ENCODE measurements at places on chromosomes 7 and 10. TPM values are rescaled to one million over a fixed set of nuclear protein-coding genes. Genes with fewer than 3 reads are reported as not detected.

DNA sequence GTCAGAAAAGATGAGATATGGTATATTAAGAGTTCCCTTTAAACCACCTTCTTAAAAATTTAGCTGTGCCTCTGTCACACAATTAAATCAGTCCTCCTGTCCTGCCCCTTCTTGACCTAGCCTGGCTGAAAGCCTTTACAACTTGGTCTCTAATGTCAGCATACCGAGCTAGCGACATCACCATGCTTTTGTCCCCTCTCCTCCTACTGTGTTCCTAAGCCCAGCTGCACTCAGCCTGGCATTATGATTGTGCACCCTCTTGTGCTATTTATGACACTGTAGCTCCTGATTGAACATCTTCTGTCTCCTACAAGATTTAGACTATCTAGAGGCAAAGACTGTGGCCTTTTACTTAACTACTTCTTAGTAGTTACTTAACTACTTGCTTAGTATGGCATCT lies 29.2 kb downstream of the TDRD1 start:
- DNase-seq = no peak

DNA sequence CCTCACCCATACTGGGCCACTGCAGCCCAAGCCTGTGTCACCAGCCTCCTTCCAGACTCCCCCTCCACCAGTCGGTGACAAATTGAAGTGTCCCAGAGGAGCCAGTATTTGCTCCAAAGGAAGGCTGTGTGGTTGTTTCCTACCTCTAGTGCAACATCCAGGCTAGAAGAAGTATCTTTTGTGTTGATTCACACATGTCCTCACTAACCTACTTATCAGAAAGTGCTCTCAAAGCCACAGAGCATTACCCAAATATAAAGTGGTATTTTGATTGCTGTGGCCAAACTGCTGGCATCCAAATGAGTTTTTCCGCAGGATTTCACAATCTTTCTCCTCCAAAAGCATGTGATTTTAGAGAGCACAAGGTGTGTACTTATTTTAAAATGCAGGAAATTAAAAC lies 134.8 kb downstream of the CUL2 start:
- DNase-seq = no peak

GRCh38 chr10:22550732-22551131 lies 163.6 kb downstream of the PIP4K2A start:
- DNase-seq = no peak

- no peak for DNase-seq
These were observed 133.3 kb downstream of the VTI1A start for GRCh38 chr10:112580267-112580666.

DNA sequence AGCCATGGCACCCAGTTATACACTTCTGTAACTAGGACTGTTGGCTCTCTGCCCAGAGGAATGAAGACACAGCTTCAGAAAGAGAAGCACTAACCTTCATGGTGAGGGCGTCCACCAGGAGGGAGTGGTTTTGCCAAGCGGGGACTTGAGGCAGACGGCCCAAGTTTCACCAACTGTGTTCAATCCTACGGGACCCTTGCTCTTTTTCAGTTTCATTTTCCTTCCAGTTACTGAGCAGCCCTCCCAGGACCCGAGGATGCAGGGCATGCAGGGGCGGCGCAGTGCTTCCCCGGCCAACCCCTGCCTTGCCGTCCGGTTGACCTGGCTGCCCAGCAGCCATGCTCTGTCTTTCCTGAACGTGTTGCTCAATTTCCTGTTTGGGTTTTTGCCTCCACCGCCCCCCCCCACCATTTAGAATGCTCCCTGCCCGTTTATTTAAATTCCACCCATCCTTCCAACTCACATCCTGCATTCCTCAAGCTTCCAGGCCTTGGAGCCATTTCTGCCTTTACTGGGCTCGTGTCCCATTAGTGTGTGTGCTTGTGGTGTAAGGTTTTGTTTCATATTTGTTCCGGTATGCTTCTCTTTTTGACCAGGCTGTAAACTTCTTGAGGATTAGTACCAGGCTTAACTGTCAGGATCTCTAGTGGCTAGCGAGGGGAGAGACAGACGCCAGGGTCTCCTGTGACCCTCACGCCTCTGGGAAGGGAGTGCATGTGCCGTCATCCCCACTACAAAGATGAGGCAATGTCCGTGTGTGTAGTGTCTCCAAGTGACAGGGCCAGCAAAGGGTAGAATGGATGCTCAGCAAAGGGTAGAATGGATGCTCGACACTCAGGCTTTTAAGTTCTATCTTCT lies 31.6 kb downstream of the IL15RA start:
- DNase-seq = no peak

DNA sequence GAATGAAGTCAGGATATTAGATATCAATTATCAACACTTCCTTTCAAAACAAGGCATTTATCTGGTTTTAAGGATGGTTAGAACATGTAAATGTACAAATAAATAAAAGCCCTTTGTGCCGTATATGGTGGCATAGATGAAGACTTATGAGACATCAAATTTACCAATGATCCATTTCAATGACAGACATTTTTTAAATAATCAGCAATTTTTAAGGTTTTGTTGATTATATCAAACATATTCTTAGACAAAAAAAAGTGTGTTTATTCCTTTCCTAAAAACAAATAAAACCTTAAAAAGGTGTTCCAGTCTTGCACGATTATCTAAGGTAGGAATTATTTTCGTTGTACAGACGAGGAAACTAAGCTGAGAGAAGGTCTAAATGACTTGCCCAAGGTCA lies 13.8 kb downstream of the APBB1IP start:
- DNase-seq = no peak

DNA sequence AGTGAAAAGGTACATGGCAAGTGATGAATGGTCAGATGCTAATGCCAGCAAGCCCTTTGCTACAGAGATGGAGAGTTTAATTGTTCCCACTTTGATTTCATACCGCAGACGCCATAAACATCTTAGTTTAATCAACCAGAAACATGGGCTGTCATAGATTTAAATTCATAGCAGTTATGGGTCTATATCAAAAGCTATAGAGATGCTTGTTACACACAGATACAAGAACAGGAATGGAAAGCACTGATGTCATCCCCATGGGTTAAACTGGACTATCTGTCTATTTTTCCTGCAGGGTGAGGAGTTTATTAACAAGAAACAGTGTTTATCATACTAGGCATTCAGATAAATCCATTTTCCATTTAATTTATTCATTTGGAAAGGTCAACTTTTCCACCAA lies 409.2 kb downstream of the NRG3 start:
- DNase-seq = no peak

GRCh38 chr7:128191136-128191844 lies 49.8 kb upstream of the LEP start:
- DNase-seq = no peak

DNA sequence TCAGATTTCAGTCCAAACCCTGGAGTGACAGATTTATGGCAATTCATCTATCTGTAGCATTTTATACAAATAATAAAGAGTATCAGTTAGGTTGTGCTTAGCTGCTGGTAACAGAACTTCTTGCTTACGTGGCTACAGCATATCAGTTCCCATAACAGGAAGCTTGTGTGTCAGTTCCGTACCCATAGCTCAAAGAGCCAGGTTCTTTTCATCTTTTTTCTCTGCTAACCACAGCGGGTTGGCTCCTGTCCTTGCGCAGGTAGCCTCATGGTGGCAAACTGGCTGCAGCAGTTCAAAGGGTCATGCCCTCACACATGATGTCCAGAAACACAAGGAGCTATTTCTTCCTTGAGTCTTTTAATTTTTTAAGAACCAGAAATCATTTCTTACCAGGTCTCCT lies 1041.8 kb downstream of the GATA3 start:
- DNase-seq = no peak

DNA sequence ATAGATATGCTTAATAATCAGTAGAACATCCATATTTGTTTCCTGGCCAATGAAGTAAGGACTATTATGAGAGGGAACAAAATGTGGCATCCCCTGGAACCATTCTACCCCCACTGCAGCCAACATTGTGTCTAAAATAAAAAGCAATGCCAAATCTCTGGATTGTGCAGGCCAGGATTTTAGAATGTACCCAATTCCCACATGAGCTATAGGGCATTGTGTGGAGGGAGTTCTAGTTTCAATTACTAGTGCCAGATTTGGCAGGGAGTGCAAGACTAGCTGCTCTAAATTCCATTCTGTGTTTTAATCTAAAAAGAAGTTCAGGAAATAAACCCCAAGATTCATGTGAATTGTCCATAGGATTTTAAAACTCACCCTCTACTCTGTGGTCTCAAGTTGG lies 112.3 kb downstream of the HGF start:
- DNase-seq = no peak

DNA sequence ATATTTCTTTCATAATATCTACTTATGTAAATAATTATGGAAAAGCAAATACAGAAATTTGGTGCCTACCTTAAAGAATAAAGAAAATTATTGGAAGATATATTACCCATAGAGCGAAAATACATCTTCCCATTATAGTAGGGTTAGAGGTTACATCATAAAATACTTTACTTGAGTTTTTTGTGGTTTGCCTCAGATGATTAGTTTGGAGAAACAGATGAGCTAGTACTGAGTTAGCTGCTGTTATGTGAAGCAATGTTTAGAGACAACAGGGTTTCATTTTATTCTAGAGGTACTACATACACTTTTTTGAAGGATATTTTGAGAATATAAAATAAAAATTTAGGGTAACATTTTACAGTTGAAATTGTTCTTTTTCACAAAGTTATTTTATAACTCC lies 2.9 kb upstream of the MLLT10 start:
- DNase-seq = no peak

The IMMP2L gene
- 9.8 TPM for total RNA-seq

The C7orf33 gene
- not detected for total RNA-seq

The FZD8 gene
- 13.0 TPM for total RNA-seq

The NAT16 gene
- 0.82 TPM for total RNA-seq

The ZC3HAV1L gene
- 5.7 TPM for total RNA-seq

The AKR1C8 gene
- total RNA-seq = not detected

Measured in frontal cortex (tissue), 4 donors.